ENCODE measurements at places on chromosomes 7 and 10.

DNA sequence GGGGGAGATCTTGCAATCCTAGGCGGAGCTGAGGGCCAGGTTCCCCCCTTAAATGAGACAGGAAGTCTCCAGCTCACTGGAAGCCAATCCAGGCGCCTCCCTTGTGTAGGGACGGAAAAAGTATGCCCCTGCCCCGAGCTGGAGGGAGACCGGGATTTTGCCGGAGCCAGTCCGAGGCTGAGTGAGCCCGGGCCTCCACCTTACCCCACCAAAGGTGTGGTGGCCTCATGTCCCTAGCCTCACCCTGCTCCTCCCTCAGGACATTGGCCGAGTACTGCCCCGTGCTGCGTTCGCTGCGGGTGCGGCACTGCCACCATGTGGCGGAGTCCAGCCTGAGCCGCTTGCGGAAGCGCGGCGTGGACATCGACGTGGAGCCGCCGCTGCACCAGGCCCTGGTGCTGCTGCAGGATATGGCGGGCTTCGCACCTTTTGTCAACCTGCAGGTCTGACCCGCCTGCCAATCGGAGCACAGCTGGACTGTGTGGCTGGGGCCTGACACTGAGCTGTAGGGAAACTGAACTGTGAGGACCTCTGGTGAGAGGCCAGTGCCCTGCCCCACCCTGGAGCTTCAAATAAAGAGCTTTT, 2.0 kb downstream of the FBXL15 start:
- H3K4me1 ChIP-seq, result peaks cover 32% of the 10 kb centered on the region
- H3K27ac ChIP-seq, result peak overlapping the region; percentile 90
- H3K27me3 ChIP-seq, result peaks cover 13% of the 10 kb centered on the region
- peak overlapping the region; percentile 86 for H3K4me3 ChIP-seq
- no peaks in the 10 kb centered on the region for H3K36me3 ChIP-seq

- no peaks in the 10 kb centered on the region for H3K36me3 ChIP-seq
- H3K27ac ChIP-seq, result no peak overlapping the region
- no peak for DNase-seq
- H3K27me3 ChIP-seq, result no peaks in the 10 kb centered on the region
Measured at GRCh38 chr10:48769706-48770435, 85.2 kb downstream of the WDFY4 start.

DNA sequence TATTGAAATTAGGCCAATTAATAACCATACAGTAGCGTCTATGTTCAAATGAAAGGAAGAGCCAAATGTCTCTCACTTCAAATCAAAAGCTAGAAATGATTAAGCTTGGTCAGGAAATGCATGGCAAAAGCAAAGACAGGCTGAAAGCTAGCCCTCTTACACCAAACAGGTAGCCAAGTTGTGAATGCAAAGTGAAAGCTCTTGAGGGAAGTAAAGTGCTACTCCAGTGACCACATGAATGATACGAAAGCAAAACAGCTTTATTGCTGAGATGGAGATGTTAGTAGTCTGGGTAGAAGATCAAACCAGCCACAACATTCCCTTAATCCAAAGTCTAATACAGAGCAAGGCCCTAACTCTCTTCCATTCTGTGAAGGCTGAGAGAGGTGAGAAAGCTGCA, 123.8 kb downstream of the TEX36 start:
- no peaks in the 10 kb centered on the region for H3K27me3 ChIP-seq
- no peaks in the 10 kb centered on the region for H3K36me3 ChIP-seq
- no peak overlapping the region for H3K4me3 ChIP-seq

DNA sequence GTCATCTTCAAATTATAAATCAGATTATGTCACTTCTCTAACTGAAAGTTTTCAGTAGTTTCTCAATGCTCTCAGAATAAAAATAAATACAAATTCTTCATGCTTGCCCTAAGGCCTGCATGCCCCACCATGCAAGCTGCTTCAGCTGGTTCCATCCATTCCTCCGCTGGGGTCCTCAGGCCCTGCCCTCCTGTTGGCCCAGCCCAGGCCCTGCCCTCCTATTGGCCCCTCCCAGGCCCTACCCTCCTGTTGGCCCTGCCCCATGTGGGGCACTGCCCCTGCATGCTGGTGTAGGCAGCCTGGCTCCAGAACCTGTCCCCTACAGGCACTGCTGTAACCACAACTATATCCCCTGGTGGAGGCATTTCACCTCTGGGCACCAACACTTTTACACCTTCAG, 109.3 kb upstream of the TCERG1L start:
- no peak for DNase-seq
- H3K4me1 ChIP-seq, result no peaks in the 10 kb centered on the region
- H3K27me3 ChIP-seq, result peaks cover 10% of the 10 kb centered on the region
- H3K27ac ChIP-seq, result no peak overlapping the region
- H3K36me3 ChIP-seq, result no peaks in the 10 kb centered on the region

- H3K27me3 ChIP-seq, result no peaks in the 10 kb centered on the region
- no peak overlapping the region for H3K4me3 ChIP-seq
- no peaks in the 10 kb centered on the region for H3K4me1 ChIP-seq
- no peak for DNase-seq
Measured at GRCh38 chr7:50217821-50218281, 86.7 kb upstream of the IKZF1 start.

DNA sequence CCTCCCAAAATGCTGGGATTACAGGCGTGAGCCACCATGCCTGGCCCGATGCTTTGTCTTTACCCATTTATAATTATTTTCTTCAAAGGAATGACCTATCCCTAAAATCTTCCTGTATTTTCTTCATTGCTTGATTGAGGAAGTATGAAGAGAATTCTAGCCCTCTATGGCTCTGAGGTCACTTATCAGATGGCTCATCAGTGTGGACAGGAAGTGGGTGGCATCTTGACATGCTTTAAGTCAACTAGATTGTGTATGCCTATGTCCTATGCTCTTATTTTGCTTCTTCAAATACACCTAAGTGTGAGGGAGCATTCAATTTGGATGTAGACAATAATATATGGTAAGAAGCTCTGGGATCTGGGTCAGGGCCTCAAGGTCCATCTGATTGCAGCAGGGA, 1020.5 kb downstream of the LRMDA start:
- no peak for DNase-seq
- no peaks in the 10 kb centered on the region for H3K27me3 ChIP-seq
- no peaks in the 10 kb centered on the region for H3K36me3 ChIP-seq
- peaks cover 8% of the 10 kb centered on the region for H3K4me1 ChIP-seq

DNA sequence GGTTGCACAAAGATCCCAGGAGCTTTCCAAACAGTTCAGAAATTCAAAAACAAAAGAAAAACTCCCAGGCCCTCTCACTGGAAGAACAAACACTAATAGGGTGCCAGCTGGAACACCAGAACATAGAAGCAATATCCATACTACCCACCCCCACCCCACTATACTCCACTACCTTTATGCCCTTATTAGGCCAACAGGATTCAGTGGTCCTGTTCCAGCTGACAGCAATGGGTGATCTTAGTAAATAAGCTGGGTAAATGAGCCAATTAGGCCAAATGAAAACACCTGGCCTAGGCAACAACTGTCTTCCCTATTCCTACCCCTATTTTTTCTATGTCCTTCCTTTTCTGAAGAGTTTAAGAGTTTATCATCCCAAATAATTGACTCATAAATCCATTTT, 11.7 kb downstream of the NOC3L start:
- no peak for DNase-seq
- no peaks in the 10 kb centered on the region for H3K4me1 ChIP-seq
- H3K27me3 ChIP-seq, result no peaks in the 10 kb centered on the region
- no peak overlapping the region for H3K4me3 ChIP-seq

GRCh38 chr10:78231939-78232338, 198.3 kb downstream of the RPS24 start:
- no peak for DNase-seq
- no peaks in the 10 kb centered on the region for H3K36me3 ChIP-seq
- H3K4me3 ChIP-seq, result no peak overlapping the region
- H3K27me3 ChIP-seq, result no peaks in the 10 kb centered on the region
- no peak overlapping the region for H3K27ac ChIP-seq

GRCh38 chr10:4254101-4254994, 469.3 kb upstream of the KLF6 start:
- peaks cover 3% of the 10 kb centered on the region for H3K4me1 ChIP-seq
- no peak overlapping the region for H3K4me3 ChIP-seq
- no peaks in the 10 kb centered on the region for H3K27me3 ChIP-seq
- H3K27ac ChIP-seq, result peak overlapping the region; percentile 3
- H3K36me3 ChIP-seq, result no peaks in the 10 kb centered on the region

GRCh38 chr10:35612385-35613106, 7.4 kb downstream of the GJD4 start:
- no peak for DNase-seq
- no peak overlapping the region for H3K4me3 ChIP-seq

DNA sequence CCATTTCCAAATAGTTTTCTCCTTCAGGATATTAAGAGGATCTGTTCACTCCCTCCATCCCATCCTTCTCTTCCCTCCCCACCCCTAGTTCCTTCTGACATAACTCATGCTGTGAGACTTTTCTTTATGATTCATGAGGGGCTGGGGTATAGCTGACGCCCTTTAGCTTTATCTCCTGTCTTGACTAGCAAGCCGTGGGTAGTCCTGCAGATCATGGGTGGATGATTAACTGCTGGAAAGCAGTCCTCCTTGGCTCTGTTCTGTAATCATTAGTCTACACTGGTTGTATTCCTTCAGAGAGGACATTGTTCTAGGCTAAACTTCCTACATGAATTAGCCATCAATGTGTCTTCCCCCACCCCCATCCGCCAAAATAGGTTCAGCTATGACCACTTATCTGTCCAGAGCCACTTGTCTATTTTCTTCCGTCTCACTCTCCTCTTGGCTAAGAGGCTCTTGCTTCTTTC, 135.4 kb downstream of the LRRC4 start:
- H3K27me3 ChIP-seq, result no peaks in the 10 kb centered on the region
- no peak overlapping the region for H3K4me3 ChIP-seq
- H3K36me3 ChIP-seq, result no peaks in the 10 kb centered on the region
- H3K4me1 ChIP-seq, result peaks cover 21% of the 10 kb centered on the region
- DNase-seq, result no peak

GRCh38 chr7:136640977-136641376, 227.5 kb upstream of the CHRM2 start:
- H3K4me3 ChIP-seq, result no peak overlapping the region
- H3K27ac ChIP-seq, result no peak overlapping the region
- no peaks in the 10 kb centered on the region for H3K27me3 ChIP-seq
- no peaks in the 10 kb centered on the region for H3K4me1 ChIP-seq
- no peak for DNase-seq

DNA sequence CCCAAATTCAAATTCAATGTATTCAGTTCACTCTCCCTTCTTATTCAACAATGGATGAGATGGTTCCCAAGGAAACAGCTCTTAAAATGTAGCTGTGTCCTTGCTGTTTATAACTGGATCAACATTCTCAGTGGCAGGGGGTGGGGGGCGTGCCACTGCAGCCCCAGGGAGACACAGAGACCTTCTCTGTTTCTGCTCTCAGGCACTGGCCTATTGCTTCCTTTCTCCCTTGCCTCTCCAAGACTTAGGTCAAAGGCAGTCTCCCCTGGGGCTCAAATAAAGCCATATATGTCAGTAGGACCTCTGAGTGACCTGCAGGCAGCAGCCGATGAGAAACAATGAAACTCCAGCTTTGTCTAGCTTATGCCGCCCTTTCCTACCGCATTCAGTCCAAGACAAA, 20.7 kb downstream of the VSTM4 start:
- peak overlapping the region; percentile 51 for H3K27ac ChIP-seq
- H3K4me1 ChIP-seq, result peaks cover 16% of the 10 kb centered on the region
- no peaks in the 10 kb centered on the region for H3K36me3 ChIP-seq
- DNase-seq, result no peak

GRCh38 chr7:150400788-150401423, 21.8 kb downstream of the ZNF775 start:
- no peak overlapping the region for H3K27ac ChIP-seq
- H3K27me3 ChIP-seq, result no peaks in the 10 kb centered on the region
- DNase-seq, result no peak
- peaks cover 15% of the 10 kb centered on the region for H3K4me1 ChIP-seq
- H3K4me3 ChIP-seq, result no peak overlapping the region

GRCh38 chr10:93807371-93807770, 49.6 kb downstream of the LGI1 start:
- no peaks in the 10 kb centered on the region for H3K27me3 ChIP-seq
- no peak for DNase-seq
- H3K4me3 ChIP-seq, result no peak overlapping the region

DNA sequence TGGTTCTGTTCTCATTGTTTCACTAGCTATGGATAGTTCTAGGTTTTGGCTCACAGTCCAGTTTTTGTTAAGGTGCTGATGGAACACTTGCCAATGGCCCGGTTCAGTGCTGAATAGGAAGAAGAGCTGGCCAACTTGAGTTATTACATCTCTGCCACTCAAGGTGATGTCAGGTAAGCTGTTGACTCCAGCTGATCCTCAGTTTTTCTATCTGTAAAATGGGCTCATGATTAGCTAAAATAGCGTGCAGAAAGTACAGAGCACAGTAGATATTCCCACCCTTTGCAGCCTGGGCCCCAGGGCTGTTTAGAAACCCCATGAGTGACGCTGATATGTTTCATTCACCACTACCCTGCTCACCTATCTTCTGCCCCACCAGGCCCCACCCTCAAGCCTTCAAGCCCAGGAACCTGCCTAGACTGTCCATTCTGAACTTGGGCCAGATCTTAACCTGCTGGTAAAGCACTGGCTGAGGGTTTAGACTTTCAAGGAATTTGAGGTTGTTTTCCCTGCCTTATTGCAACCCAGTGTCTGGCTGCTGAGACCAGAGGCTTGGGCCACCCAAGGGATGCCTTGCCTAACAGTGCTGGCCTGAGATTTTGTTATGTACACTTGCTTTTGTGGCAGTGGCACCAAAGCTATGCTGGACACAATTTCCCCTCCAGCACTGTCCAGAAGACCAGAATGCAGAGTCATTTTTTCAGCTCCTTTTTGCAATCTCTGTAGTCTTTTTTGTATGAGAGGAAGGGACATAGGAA, 378.2 kb upstream of the ZMIZ1 start:
- H3K36me3 ChIP-seq, result no peaks in the 10 kb centered on the region
- peak overlapping the region; percentile 76 for H3K27ac ChIP-seq
- H3K4me3 ChIP-seq, result no peak overlapping the region
- H3K27me3 ChIP-seq, result no peaks in the 10 kb centered on the region

DNA sequence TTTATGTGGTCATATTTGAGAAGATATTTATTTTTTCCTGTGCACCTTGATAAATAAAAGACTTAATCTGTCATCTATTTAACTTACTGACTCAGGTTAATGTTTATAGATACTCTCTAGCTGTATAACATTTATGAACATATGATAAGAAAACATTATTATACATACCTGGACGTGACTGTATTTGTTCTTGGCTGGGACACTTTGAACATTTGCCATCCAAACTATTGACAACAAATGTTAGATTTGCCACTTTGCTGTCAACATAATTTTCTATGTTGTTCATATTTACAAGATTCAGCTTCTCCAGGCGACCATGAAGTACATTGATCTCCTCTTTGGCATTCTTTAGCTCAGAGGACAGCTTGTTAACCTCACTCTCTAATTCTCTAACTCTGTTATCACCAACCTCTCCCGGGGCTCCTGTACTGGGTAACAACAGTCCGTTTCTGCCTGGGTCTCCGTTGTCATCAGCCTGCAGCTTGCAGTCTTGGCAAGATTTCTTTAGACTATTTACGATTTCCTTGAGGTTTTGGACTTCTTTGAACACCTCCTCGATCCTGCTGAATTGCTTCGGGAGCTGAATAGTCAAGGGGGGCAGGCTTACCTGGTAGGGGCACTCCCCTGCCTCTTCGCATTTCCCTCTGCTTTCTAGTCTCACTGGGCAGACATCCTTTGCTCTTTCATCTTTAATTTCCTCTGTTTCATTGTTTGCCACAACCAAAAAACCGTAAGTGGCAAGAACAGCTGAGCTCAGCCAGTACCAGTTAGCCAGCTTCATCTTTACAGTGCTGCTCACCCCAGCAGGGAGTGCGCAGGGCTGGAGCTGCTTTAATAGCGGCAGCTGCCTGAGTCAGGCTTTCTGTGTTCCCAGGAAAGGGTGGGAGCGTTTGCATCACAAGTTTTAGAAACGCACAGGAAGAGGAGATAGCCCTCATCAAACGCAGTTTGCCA, at the start of gene FGL2:
FGL2 (minus strand) TSS at position 807 of the 954 bp plus-strand sequence; CDS start at position 781, 26 bp downstream.
- H3K36me3 ChIP-seq, result no peaks in the 10 kb centered on the region
- peak; percentile 83 for DNase-seq
- peaks cover 6% of the 10 kb centered on the region for H3K4me1 ChIP-seq

All from tibial artery (tissue), 4 donors.